ENCODE measurements at places on chromosomes 12 and 14. TPM values are rescaled to one million over a fixed set of nuclear protein-coding genes. Genes with fewer than 3 reads are reported as not detected.

Gene MYF6
- not detected for total RNA-seq

Gene TMEM179
- total RNA-seq, result 0.86 TPM

Gene FOXG1
- not detected for total RNA-seq

Gene GZMH
- total RNA-seq, result 1.3 TPM

Data from ureter (tissue), 1 donor.